Lung (tissue), 17 donors: ENCODE measurements at places on chromosomes 5 and 9. TPM values are rescaled to one million over a fixed set of nuclear protein-coding genes. Genes with fewer than 3 reads are reported as not detected.
A peak's percentile ranks its signal among the peaks of the same experiment; 100 is the strongest.

DNA sequence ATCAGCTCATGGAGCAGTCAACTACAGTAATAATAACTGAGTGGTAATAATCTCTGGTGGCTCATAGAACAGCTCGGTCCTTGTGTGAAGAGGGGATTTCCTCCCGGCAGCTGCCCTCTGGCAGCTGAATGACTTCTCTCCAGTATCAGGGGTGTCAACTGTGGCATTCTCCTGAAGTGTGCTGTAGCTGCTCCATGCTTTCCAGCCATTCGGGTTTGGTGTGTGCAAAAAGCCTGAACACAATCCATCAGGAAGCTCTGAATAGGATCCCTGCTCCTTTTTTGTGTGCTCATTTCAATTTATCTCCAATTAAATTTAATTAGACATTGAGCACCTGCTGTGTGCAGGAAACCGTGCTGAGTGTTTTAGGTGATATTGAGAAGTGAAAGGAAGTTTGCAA, 59.8 kb upstream of the BARX1 start:
- no peak for DNase-seq

GRCh38 chr9:127734747-127735529, at the start of gene TOR2A:
TOR2A (minus strand) TSS chr9:127735294; CDS start chr9:127735270, 24 bp downstream.
- peak; percentile 99 for DNase-seq

Gene PTGES
- 8.0 TPM for polyA plus RNA-seq

Gene OLFM1
- polyA plus RNA-seq, result 7.6 TPM

Gene ANKRD20A1
- polyA plus RNA-seq, result 0.18 TPM

DNA sequence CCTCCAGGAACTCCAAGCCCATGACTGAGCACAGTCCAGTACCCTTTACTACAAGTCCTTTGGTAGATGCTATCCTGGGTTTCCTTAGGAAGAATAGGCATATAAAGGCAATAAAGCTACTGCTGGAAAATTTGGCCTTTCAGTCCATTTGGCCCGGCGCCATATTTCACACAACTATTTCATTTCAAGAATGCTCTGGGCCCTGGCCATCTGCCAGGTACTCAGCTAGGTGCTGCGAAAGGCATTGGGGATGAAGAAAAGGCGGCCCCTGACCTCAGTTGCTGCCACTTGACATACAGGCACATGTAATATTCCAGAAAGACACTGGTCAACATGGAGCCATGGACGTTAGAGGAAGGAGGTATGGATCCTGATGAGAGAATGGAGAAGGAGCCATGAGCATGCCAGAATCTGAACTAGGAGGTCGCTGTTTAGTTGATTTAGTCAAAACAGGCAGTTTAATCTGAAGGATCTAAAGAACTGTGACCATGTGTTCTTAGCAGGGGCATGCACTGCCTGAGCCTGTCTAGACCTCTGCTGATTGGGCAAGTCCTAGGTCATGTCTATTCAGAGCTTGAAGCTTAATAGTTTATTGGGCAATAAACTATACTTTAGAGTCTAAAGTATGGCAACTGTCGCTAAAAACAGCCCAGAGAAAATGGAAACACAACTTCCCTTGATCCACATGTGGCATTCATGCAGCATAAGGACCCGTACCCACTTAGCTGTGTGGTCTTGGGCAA, 149.3 kb downstream of the MELK start:
- DNase-seq, result peak; percentile 67

Gene TRMO
- 7.8 TPM for polyA plus RNA-seq

- no peak for DNase-seq
Measured at GRCh38 chr5:135456238-135457099, 4.3 kb upstream of the TIFAB start.

DNA sequence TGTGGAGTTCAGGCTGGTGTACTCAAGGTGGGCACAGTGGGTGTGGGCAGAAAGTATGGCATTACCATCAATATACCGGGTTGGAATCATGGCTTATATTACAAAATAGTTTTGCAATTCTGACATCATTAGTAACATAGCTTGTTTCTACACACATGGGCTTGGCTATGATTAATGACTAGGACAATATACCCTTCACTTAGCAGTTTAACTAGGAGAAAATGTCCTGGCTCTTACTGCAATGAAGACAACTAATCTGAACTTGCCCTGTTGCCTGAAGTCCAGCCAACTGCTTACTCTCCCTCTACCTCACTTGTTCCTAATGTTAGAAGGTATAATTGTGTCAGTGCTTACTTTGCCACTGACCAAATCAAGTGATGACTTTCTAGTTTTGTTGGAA, 612.5 kb downstream of the EFNA5 start:
- no peak for DNase-seq

- DNase-seq, result no peak
Measured at GRCh38 chr5:85646036-85646435, 971.7 kb upstream of the COX7C start.

Gene ECM2
- polyA plus RNA-seq, result 1.8 TPM

DNA sequence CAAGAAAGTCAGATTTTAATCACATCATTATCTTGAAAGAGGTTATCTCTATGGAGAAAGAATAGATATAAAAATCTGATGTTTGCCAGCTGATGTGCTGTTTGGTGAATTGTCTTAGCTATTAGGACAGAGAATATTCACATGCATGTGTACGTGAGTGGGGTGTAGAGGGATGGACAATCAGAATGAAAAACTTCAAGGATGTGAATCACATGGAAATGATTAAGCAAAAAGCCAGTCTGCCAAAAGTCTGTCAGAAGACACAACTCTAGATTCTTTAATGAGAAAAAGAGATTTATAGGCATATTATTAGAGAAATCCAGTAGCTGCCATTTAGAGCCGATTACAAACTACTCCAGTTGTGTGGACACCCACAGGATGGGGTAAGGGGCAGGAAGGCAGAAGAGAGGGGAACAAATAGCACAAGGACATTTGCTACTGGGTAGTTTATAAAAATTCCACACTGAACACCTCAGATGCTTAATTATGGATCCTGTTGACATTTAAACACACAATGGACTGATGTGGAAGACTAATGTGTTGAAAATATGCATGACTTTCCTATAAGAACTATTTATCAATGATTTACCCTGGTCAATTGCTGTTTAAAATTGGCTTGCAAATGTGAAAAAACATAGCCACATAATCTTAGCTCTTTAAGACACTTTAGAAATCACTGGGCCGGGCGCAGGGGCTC, 127.4 kb downstream of the PTTG1 start:
- DNase-seq, result no peak

DNA sequence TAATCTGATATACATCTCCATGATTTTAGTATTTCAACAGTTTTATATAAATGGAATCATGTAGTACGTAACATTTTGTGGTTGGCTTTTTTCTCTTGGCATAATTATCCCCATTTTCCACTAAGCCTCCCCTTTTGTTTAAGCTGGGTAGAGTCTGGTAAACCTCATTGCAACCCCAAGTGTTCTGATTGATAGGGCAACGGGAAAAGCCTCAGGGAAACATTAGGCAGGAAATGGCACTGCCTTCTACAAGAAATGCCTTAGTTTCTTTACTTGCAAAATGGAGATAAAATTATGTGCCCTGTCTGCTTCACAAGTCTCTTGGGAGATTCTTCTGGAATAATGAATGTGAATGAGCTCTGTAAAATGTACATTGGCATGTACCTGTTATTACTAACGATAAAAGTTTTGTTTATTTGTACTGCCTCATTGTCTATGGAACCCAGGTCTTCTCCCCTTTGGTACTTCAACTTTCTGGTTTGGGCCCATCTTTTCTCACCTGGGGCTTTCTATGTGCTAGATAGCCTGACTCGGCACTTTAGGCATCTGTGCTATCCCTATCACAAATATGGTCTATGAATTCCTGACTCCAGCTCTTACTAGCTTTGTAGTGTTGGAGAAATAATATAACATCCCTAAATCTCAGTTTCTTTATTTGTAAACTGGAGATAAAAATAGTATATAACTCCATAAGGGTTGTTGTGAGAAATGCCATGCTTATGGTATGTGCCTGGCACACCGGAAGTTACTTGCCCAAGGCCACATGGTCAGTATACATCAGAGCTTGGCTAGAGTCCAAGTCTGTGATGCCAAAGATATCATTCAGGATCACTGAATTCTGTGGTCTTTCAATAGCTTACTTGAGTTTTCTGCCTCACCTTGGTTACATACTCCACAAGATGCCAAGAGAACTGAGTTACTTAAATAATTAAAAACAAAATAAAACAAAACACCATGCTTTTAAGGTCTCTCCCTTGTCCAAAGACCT, 48.2 kb upstream of the ZNF169 start:
- no peak for DNase-seq
